Stimulated activated CD4-positive, alpha-beta T cell treated with anti-CD3 and anti-CD28 coated beads, Interleukin-4, amount 100 ng/mL, for 48 hours (primary cell): ENCODE measurements at places on chromosomes 5 and 9.

- no peak for DNase-seq
Measured at GRCh38 chr9:91803151-91803940, 146.7 kb downstream of the ROR2 start.

DNA sequence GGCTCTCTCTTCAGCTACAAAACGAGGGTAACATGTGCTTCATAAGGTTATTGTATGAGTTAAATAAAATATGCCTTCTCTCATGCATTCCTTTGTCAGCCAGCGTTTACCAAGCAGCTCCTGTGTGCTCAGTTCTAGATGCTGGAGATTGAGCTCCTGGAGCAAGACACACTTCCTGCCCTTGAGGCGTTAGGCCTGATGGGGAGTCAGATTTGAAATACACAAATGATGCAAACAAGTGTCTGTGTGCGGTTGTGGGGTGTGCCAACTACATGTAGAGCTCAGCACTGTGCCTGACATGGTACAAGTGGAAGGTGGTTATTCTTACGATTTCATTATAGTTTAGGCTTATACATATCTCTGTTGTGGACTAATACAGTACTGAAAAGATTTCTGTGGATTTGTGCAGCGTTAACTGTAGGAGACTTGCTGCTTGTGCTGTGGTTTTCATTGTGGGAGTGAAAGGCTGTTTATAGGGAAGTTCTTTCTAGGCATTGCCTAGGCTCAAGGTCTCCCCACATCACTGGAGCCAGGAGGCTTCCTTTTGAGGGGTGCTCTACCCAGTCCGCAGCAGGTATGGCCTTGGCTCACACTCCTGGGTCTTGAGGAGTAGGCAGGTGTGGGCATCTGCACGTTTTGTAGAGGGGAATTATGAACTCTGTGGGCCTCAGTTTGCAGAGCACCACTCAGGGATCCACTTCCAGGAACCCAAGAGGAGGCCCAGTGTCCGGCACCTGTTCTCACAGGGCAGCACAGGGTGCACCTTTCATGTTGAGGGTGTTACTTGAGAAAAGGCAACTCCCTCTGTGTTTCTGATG lies 39.8 kb upstream of the ANGPTL2 start:
- DNase-seq: no peak

GRCh38 chr5:1807451-1808185 lies 6.4 kb downstream of the NDUFS6 start:
- DNase-seq: no peak

DNA sequence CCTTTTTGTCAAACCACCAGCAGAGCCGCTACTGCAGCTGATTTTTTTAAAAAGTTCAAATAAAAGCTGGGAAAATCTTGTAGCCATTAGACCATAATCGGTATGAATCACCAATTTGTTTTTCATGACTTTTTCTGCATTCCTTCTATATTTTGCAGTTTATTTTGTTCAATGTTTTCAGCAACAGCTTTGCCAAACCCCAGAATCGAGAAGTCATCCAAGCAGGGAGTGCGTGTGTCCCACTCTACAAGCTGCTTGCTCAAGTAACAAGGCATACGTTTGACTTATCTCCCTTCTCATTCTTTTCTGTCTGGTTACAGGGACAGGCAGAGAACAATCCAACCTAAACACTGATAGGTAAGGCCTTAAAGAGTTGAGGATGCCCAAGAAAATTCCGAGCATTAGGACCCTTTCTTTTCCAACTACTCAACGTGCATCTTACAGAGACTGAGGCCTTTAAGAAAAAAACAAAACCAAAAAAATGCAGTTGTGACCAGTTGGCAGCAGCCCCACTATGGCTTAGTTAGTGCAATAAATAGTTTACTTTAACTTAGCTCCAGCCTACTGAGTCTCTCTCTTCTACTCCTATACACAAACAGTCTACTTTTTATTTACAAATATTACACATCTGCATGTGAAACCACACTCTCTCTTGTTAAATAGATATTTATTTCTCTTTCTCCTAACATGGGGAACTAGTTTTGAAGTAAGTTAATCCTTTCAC lies 134.7 kb upstream of the SLIT3 start:
- DNase-seq: no peak

DNA sequence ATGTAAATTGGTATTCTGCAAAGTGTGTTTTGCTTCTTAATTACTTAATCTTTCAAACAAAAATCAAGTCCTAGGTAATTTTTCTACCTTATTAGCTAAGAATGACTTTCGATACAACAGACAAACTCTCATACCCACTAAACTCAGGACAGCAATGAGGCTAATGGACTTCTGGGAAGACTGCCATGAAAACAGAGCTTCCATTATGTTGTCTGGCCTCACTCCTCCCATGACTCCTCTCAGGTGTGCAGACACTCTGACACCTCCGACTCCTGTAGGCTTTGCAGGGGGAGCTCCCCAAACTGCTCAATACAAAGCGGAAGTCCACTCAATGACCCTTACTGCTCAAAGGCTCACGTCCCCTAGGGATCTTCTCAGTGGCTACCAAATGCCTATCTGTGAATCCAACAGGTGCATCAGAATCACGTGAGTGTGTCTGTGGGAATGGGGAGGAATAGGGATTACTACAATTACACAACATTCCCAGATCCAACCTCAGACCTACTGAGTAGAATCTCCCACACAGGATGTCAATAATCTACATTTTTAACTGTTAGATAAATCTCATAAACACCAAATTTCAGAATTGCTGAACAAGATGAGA lies 289.9 kb downstream of the RAB3C start:
- DNase-seq: no peak

- DNase-seq: no peak
Measured at GRCh38 chr5:68593211-68593671, 377.7 kb downstream of the PIK3R1 start.

DNA sequence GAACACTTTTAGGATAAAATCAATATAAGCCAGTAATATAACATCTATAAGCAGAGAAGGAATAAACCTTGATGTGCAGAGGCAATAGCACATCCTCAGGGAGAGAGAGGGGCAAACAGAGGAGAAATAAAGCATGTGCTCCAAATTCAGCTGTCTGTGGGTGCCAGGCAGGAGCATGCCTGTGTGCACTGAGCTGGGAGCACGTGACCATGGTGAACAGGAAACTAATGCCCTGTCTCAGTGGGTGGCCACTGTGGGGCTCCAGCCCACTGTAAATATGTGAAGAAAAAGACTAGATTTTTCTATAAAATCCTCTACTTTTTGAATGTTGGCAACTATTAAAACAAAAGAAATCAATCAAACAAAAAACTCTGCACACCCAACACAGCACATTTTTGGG lies 55.3 kb downstream of the FYB1 start:
- no peak for DNase-seq

- no peak for DNase-seq
Measured at GRCh38 chr5:75142566-75143136, 90.3 kb upstream of the GCNT4 start.

- DNase-seq: no peak
Measured at GRCh38 chr5:168877132-168877892, 298.1 kb upstream of the PANK3 start.

DNA sequence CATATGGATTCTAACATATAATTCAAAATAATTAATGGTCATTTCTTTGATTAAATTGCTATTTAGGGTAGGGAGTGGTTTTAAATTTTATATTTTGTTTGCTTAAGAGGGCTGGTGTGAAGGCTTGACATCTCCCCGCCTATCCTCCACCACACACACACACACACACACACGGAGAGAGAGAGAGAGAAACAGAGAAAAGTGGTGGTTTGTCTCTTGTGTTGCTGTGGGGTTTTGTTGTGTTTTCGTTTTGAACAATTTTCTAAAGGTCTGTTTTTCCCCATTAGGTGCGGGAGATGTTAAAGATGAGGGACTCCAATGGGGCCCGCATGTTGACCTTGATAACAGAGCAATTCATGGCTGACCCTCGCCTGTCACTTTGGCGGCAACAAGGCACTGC lies 161.9 kb downstream of the ZSWIM6 start:
- no peak for DNase-seq

DNA sequence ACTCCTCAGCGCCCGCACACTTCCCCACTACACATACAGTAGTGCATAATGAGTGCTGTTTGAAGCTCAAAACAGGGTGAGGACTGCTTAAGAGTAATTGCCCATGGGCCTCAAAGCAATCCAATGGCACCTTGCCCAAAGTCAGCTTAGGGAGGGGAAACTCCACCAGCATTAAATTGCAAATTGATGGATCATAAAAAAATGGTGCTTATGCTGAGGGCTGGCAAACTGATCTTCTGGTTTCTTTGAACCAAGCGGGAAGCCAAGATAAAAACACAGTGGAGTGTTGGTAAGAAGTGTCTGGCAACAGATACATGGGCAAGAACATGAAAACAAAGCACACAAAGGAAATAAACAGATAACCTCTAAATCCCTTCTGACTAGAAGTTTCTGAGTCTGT lies 28.0 kb downstream of the TLE1 start:
- DNase-seq: no peak

DNA sequence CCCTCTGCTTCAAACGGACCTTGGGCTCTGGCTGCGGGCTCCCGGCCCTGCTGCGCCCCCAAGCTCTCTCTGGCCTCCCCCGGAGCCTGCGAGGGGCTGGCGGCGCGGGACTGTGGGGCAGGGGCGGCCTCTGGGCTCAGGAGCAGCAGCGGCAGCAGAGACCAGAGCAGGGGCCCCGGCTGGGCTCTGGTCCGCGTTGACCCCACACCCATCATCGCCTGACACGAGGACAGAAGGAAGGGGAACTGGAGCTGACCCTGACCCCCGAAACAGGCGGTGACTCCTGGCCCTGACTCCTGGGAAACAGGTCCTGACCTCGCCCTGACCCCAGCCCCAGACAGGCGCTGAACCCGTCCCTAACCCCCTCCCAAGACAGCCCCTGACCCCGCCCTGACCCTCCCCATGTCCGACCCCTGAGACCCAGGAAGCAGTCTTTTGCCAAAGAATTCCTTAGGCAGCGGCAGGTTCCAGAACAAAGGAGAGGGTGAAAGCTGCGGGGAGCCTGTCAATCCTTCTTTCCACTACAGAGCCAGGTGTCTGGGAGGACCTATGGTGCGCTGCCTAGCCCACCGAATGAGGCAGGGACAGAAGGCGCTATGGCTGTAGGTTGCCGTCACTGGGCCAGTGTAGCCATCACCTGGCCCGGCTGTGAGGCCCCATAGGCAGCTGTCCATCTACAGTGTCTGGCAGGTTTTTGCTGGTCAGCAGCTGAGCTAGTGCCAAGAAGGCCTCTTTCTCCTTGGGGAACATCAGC lies 74.7 kb upstream of the SPTLC1 start:
- no peak for DNase-seq

- no peak for DNase-seq
Measured at GRCh38 chr9:74309654-74310053, 187.5 kb upstream of the RORB start.

DNA sequence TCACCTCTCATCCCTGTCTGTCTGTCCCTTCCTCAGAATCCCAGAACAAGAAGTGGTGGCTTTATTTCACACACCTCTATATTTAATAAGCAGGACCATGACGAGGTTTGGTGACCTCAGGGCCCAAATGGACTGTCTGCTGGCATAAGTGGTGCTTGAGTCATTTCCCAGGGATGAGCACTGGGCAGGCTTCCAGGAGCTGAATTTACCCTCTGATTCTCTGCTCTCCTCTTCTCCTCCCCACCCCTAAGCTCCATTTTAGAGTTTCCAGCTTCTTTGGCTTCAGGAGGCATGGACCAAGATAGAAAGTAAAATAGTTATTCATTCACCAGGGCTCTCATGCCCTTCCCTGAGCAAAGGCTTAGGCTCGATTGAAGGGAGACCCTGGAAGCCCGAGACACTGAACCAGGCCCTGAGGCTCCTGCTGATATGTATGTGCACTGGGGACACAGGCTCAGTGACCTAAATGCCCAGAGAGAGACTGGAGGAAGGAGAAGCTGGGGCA lies 69.1 kb downstream of the PPARGC1B start:
- DNase-seq: no peak

DNA sequence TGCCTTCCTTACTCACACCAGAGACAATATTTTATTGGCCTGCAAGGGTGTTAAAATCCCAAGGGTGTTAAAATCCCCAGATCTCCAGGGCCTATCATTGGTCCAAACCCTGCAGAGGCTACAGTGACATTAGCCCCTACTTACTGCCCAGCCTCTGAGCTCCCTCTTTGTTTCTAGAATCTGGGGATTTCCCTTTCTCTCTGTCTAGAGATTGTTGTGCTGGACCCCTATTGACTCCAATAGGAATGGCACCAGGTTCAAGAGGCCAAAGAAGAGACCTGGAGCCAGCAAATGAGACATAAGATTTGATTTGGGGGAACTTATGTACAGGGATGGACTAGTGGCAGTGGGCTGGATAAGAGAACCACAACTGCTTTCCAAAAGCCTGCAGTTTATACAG lies 53.3 kb upstream of the ZBED3 start:
- no peak for DNase-seq

DNA sequence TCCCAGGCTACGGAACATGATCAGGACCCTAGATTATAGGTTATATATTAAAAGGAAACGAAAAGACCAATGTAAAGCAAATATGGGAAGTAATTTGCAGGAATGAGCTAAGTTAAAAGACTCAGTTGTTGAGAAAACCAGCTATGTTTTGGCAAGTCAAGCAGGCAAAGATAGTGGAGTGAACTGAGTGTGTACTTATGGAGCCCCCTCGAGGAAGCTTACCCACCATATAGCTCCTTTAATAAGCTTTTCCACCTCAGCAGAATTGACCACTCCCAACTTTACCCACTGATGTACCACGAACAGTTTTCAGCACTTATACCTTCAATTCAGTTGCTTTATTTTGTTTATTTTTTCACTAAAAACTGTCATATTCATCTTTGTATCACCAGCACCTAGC lies 57.3 kb upstream of the PJA2 start:
- no peak for DNase-seq

- no peak for DNase-seq
Measured at GRCh38 chr5:138503487-138504270, 38.4 kb downstream of the EGR1 start.

GRCh38 chr9:33233626-33234342 lies 6.2 kb upstream of the SPINK4 start:
- DNase-seq: no peak

GRCh38 chr5:118604106-118604505 lies 384.2 kb downstream of the DTWD2 start:
- no peak for DNase-seq

- DNase-seq: peak; percentile 23
Measured at GRCh38 chr5:4941957-4942830, 197.9 kb upstream of the ADAMTS16 start.

DNA sequence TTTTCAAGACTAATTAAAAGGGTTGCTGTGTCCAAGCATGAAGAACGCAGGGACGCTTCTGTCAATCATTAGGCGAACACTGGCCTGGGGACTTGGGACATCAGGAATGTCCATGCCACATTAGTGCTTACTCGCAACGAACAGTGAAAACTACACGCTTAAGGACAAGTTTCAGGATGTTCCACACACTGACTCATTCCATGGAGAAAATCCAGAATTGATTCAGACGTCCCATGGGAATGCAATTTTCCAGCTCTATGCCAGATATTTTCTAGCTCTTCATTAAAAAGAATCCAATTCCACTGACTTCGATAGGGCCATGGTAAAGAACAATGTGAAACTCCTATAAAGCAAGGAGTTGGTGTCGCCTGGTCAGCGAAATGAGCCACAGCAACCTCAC lies 98.2 kb downstream of the CAMSAP1 start:
- DNase-seq: no peak

DNA sequence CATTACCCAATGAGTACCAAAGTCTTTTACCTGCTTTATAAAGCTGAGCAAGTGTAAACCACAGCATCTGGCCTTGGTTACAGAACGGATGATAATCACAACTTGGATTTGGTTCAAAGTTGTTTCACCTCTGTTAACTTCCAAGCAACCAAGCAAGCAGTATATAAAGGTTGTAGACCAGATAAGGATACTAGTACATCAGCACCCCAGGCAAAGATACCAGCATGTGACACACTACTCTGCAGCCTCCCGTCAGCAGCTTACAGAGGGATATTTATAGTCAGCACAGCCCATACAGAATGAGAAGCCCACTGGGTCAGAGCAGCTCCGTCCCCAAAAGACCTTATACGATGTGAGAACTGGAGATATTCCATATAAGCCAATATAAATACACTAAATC lies 193.3 kb downstream of the SMARCA2 start:
- DNase-seq: no peak
